ENCODE measurements at places on chromosomes 1 and 21.

GRCh38 chr1:248837045-248837780 lies 811 bp upstream of the ZNF672 start:
- no peak for DNase-seq

DNA sequence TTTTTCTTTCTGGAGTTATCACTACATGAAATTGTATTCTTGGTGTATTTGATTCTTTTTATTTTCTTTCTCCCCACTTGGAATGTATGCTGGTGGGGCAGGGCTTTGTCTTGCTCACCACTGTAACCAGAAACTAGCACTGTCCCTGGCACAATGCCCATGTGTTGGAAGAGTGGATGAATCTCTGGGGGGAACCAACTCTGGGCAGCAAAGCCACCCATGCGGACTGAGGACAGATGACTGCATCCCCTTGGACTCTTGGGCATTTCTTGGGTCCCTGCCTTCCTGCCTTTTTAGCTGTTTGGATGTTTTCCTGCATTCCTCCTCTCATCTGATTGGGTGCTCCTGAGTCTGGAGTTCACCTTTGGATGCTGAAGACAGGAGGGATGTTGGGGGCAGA lies 6.1 kb downstream of the CYP4B1 start:
- no peak for DNase-seq

- DNase-seq, result no peak
Observed at GRCh38 chr1:29392486-29393450, 156.4 kb downstream of the PTPRU start.

GRCh38 chr1:36400514-36400824 lies 2.8 kb upstream of the LSM10 start:
- no peak for DNase-seq

- no peak for DNase-seq
Observed at GRCh38 chr1:205172729-205173366, 38.7 kb downstream of the DSTYK start.

DNA sequence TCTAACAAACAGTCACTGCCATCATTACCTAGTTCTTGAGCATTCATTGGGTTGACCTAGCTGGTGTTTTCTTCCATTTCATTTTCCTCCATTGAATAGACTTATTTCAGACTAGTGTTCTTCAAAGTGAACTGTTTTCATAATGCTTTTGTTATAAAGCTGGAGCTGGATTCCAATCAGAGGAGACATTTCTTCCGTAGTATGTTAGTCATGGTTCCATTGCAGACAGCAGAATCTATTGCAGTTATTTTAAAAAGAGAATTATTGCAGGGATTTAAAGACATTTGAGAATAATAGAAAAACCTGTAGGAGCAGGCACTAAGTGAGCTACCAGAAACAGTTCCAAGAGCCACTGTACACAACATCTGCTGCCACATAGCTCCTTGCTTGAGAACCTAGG lies 50.0 kb downstream of the HHAT start:
- no peak for DNase-seq

DNA sequence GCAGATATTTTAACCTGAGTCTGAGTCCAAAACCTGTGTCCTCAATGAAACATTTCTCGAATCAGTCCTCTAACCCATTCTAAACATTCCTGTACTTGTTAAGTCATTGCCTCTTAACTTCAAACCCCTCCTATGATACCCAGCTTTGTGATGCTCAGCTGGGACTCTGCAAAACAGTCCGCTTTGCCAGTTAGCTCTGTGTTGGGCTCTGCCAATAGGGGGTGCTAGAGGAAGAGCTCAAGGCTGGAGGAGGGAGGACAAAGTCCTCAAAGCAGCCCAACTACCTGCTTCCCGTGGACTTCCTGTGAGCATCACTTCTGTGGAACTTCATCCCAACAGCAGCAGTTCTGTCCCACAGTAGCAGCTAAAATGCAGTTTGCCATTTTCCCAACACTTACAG lies 38.1 kb upstream of the SYT14 start:
- no peak for DNase-seq

DNA sequence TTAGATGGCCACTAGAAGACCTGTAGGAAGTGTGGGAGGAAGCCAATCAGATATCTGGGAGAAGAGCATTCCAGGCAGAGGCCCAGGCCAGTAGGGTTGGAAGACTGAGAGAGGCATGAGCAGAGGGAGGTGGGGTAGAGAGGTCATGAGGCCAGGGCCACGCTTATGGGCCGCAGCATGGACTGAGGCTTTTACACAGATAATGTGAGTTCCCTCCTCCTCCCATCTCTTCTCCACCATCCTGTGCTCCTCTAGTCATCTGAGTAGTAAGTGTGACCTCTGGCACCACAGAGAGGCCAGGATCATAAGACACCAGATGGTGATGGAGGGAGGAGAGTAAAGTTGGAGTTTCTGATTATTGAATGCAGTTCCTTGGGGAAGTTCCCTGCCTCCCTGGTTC lies 17.1 kb downstream of the TTC22 start:
- no peak for DNase-seq

- DNase-seq, result no peak
Observed at GRCh38 chr1:109626682-109627408, 7.2 kb downstream of the AMPD2 start.

- DNase-seq, result no peak
Observed at GRCh38 chr1:240046000-240046399, 45.7 kb upstream of the FMN2 start.

DNA sequence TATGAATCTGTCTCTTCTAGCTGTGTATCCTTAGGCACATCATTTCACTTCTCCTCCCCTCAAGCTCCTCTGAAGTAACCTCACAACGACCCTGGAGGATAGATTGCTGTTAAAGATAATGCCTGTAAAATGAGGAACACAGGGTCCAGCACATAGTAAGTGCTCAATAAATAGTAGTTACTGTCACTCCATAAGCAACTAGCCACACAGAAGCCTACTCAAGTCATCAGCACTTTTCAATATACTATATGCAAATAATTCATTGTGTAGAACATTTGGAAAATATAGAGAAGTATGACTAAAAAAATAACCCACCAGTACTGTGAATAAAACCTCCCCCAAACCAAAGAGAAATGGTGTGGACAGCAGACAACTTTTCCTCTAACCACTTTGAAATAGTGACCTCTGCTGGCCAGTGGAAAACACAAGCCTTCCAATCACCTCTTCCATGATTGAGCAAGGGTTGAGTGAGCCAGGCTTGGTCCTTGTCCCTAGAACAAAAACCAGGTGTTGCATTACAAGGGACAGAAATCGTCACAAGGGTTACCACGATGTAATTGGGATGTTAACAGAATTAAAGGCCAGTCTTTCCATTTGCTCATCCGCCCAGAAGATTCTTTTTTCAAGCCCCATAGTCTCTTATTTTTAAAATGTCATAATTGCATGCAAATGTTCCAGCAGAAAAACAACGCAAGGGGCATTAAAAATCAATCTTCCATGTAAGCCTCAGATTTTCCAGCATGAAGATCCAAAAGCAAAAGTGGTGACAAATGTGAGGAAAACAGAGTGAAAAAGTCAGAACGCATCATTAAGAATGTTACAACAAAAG lies 15.7 kb upstream of the GLIS1 start:
- DNase-seq, result no peak

DNA sequence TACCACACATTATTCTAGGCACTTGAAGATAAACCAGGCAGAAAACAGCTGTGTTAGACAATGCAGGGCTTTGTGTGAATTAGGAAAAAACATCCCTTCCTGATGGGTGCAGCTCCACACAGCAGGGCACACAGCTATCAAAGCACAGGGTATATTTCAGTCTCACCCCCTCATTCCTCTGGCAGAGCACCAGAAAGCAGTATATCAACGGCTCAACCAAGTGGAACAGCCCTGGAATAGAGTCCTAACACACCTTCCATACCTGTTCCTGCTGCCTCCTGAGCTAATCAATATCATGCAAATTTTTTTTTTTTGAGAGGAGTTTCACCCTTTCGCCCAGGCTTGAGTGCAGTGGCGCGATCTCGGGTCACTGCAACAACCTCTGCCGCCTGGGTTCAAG lies 32.1 kb downstream of the LYST start:
- no peak for DNase-seq

DNA sequence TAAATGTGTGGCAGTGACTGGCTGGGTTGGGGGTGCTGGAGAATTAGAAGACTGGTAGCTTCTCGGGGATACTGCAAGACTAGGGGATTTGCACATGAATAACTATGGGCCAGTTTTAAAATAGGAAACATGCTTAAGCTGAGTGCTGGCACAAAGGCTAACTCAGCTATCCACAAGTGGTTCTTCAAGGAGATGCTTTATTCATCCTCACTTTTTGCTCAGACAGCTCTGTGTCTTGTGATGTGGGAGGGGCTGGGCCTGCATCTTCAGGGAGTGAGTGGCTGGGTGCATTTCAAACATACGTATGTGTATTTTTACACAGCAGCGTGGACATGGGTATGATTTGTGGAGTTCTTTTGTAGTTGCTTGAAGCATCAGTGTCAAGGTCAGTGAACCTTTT lies 2.3 kb downstream of the COQ8A start:
- no peak for DNase-seq

GRCh38 chr1:194045416-194045815 lies 859.0 kb upstream of the B3GALT2 start:
- DNase-seq, result no peak

DNA sequence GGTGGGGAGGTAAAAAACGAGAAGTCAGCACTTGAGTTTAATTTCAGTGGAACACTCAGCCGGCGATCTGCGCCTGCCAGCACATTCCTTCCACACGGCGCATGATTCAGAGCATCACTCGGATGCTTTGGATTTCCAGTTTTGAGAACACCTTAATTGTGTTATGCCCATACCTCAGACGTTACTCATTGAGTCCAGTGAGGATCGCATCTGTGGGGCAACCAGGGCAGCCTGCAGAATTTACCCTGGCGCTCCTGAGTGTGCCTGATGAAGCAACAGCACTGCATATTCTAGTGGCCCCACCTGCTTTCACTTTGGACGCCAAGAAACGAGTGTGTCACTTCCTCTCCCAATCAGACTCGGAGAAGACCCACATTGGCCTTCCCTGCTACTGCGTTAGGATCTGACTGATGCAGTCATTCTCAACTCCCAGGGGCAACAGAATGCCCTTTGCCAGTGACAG lies 19.9 kb downstream of the FAM89A start:
- DNase-seq, result no peak

DNA sequence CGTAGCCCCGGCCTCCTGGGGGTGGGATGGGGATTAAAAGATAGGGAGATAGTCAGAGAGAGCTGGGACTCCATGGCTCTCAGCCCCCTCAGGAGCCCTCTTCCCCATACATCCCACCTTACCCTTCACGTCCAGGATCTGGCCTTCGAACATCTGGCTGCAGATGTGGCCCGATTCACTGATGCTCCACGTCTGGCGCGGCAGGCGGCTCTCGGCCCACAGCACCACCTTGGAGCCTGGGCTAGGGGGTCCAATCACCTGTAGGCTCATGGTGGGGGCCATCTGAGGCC lies 4.2 kb downstream of the CD52 start:
- DNase-seq, result no peak

- no peak for DNase-seq
Observed at GRCh38 chr1:244599937-244600350, 53.0 kb upstream of the DESI2 start.

DNA sequence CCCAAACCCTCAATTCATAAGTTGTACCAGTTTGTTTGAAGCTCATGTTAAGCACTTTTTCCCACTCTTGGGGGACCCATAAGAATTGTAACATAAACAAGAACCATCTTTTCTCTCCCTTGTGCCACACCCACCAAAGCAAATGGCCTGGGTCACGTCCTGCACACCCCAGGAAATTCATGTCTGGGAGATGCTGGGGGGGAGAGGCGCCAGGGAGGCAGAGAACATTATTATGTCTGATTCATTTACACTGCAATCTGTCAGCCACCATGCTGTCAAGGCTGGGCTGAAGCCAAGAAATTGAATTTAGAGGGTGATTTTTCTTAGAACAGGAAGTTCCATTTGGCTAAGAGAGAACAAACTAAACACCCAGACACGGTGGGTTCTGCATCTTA lies 37.2 kb upstream of the IPO9 start:
- no peak for DNase-seq

DNA sequence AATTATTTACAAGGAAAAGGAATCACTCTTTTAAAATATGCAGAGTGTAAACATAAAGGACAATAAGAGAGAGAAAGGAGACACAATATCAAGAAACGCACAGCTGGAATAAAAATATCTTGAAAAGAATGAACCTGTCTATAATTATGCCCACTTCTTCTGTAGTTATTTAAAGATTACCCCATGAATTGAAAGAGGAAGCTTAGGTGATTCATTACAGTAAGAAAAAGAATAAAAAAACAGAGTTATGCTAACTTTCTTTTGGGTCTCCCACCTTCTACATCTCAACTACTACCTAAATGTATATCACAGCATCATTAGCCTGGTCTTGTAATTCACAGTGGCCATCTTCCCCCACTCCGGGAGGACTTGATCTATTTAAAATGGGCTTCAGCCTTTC lies 182.1 kb downstream of the MRPL39 start:
- DNase-seq, result no peak

- DNase-seq, result no peak
Observed at GRCh38 chr1:224065455-224065854, 48.5 kb upstream of the FBXO28 start.

GRCh38 chr1:53639251-53639763 lies 99.7 kb downstream of the GLIS1 start:
- no peak for DNase-seq

GRCh38 chr1:109229531-109230127 lies 15.9 kb downstream of the SARS1 start:
- no peak for DNase-seq

DNA sequence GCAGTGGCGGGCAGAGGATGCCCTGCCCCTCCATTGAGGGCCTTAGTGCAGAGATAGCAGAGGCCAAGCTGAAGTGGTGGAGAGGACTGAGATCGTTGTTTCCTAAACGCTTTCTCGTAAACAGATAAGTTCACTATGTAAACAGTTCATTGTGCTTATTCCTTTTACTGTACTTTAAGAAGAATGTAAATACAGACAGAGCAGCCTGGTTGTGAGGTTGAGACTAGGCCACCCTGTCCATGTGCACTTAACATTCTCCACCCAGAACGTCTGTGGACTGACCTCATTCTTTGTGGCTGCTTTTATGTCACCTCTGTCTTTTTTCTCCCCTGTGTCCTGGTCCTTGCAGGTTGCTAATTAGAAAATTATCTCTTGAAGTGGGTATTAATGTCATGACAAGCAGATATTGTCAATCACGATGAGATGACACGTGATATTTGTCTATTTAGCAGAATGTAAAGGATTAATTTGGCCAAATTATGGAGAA lies 8.5 kb downstream of the CENPS start:
- no peak for DNase-seq

GRCh38 chr1:225860876-225861441 lies 21.2 kb downstream of the TMEM63A start:
- no peak for DNase-seq

Measured in stimulated activated CD8-positive, alpha-beta memory T cell treated with anti-CD3 and anti-CD28 coated beads, Interleukin-7, amount 100 ng/mL, for 1 hour (primary cell).